ENCODE measurements at places on chromosomes 12 and 14.

- no peak for DNase-seq
Observed at GRCh38 chr14:54881761-54882401, 20.7 kb downstream of the GCH1 start.

DNA sequence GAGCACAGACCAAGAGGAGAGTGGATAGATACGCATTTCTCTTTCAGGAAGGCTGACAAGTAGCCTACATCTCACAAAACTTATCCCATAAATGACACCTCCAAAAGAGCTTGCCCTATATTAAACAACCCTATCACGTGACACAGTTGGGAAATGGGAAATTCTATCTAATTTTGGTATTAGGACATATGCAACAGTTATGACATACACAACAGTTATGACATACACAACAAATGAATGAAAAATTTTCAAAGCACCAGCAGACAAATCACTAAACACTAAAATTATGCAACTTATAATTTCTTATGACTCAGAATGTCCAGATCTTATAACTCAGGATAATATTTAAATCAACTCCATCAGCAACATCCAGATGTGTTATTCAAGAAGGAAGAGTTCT lies 54.1 kb downstream of the DUSP16 start:
- DNase-seq = no peak

- DNase-seq = no peak
Observed at GRCh38 chr12:88362439-88362838, 217.8 kb downstream of the KITLG start.

DNA sequence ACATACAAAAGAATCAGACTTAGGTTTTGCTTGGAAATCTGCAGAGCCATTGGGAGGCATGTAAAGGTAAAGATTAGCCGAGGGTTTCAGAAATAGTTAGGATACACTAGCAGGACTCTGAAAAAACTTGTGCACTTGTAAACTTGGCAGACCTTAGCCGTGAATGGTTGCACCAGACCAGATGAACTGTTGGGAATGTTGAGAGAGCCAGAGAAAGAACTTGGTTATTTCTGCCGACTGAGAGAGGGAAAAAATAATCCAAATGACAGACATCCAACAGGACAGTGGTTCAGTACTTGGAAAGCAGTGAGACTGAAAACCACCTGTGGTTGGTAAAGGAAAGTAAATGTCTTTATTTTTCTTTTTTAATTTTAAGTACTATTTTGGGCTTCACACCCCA lies 222.5 kb upstream of the DDHD1 start:
- no peak for DNase-seq

GRCh38 chr14:71243697-71244096 lies 336.4 kb downstream of the PCNX1 start:
- DNase-seq = no peak

- no peak for DNase-seq
Observed at GRCh38 chr12:56908136-56908535, 26.1 kb downstream of the SDR9C7 start.

DNA sequence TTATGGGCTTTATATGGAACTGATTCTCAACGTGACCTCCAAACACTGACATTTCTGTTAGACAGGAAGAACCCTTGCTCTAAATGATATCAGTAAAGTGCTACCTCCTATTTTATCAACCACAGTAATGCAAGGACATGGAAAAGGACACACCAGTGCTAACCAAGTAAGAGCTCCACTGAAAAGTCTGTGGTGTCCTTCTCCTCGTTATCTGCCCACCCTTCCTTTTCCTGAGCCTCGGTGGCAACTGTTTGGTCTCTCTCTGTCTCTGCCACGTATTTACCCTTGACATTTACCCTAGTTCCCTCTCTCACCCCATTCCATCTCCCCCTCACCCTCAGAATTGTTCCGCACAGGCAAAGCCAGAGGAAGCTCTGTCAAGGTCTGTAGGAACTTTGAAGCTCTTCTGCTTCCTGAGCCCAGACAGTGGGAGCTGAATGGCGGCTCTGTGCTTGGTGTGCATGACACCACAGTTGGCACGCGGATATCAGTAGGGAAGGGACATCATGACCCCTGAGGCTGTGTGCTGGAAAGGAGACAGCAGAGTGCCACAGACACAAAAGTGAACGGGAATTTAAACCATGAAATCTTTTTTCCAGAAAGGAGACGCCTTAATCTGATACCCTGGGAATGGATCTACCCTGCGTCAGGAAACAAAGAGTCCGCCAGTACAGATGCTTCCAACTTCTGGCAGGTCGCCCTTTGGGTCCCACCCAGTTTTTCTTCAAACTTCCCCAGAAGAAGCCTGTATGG lies 50.8 kb downstream of the NTN4 start:
- no peak for DNase-seq

- DNase-seq = no peak
Observed at GRCh38 chr12:58459191-58459590, 461.1 kb downstream of the LRIG3 start.

GRCh38 chr12:7782055-7782454 lies 7.1 kb upstream of the NANOG start:
- DNase-seq = no peak

- DNase-seq = no peak
Observed at GRCh38 chr12:88390811-88391210, 189.5 kb downstream of the KITLG start.

GRCh38 chr14:75757644-75758402 lies 96.8 kb downstream of the TTLL5 start:
- DNase-seq = no peak

DNA sequence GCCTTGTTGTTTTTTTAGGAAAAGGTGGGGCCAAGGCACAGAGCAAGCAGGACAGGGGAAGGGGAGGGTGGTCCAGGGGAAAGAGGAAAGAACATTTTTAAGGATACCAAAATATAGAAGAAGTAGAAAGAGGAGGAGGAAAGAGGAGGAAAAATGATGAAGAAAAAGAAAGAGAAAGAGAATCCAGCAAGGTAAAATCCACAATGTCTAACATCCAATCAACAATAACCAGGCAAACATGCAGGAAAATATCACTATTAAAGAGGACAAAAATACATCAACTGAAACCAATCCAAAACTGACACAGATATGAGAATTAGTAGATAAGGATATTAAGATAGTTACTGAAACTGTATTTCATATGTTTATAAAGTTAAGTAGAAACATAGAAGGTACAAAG lies 7.0 kb upstream of the TMEM120B start:
- DNase-seq = no peak

DNA sequence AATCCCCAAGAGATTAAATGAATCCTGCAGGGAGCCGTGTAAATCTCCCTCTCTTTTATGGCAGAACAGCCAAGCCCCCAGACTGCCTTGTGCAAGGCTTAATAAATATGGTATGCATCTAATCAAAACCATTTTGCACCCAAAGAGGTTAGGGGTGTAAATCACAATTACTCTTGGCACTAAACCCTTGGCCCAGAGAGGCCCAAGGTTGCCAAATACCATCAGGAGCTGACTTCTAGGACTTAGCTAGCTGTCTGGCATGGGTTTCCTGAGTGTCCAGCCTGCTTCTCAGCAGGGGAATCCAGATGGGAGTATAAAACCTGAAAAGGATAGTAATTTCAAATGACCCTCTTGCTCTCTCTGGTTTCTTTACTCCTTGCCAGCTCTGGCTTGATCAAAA lies 610.4 kb downstream of the MED13L start:
- DNase-seq = no peak

- no peak for DNase-seq
Observed at GRCh38 chr12:64877363-64878004, 53.0 kb downstream of the TBC1D30 start.

GRCh38 chr12:125371033-125371432 lies 305.8 kb downstream of the AACS start:
- DNase-seq = no peak

- no peak for DNase-seq
Observed at GRCh38 chr14:52607061-52607460, 54.4 kb downstream of the GPR137C start.

DNA sequence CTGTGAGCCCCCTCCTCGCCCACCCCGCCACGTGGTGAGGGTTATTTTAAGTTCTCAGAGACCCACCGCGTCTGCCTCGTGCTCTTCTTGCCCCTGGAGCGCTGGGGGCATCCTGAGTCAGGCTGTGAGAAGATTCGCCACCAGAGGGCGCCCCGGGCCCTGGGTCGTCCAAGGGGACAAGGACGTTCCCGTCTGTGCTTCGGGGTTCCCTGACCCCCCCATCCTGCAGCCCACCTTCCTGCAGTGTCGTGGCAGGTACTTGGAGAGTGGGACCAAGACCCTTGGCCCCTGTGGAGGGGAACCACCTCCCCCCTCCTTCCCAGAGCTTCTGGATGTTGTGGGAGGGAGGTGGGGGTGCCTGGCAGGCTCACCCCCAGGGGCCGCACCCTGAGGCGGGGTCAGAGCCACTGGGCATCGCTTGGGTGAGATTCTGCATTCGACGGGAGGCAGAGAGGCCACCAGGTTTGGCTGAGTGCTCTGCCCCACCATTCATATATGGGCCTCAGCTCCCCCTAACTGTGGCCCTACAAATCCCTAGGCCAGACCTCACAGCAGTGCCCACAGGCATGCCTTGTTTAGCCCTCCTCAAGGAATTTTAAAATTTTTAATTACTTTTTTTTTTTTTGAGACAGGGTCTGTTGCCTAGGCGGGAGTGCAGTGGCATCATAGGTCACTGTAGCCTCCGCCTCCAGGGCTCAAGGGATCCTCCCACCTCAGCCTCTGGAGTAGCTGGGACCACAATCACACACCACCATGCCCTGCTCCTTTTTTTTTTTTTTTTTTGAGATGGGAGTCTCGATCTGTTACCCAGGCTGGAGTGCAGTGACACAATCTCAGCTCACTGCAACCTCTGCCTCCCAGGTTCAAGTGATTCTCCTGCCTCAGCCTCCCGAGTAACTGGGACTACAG lies 17.0 kb downstream of the RHOF start:
- DNase-seq = peak; percentile 19

- DNase-seq = no peak
Observed at GRCh38 chr14:66628636-66629035, 120.7 kb downstream of the GPHN start.

GRCh38 chr14:66152302-66152701 lies 333.9 kb upstream of the CCDC196 start:
- DNase-seq = no peak

DNA sequence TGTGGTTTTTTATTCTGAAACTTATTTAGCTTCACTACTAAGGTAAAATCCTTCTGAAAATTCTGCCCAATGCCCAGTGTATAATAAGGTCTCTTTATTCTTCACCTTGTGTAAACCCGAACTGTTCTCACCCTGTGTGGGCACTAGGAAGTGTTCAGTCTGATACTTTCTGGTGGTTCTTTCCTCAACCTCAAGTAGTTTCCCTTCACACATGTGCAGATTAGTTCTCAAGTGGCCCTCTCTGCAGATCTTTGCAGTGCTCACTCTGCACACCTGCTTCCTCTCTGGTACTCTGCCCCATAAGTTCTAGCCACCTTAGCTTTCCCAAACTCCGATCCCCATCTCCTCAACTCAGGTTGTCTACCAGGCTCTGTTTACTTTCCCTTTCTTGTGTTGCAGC lies 61.6 kb downstream of the RAD51B start:
- no peak for DNase-seq

- no peak for DNase-seq
Observed at GRCh38 chr14:30312214-30312613, 246.7 kb upstream of the G2E3 start.

GRCh38 chr14:98896449-98896848 lies 375.5 kb downstream of the BCL11B start:
- DNase-seq = no peak

DNA sequence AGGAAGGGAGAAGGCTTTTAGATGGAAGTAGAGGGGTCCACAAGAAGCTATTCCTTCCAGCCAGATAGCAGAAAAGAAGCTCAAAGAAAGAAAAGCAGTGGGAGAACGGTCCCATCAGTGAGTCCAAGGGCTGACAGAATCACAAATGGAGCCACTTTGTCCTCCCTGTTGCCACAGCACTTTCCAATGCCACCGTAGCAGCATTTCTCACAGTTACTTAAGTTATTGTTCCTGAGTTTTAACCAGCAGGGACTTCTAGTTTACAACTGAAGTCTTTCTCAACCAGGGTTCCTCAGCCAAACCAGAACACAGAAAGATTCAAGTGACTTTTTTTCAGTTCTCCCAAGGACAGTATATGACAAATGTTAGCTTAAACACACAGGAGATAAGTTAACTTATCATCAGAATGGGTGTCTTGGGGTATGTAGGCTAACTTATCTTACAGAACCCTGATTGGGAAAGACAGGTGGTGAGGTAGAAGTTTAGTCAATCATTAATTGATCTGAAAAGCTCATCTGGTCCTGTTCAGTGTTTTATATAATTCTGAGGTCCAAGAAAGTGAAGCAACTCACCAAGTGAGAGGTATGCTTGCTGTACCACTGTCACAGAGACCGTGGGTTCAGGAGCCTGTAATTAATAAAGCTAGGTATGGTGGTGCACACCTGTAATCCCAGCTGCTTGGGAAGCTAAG lies 7.0 kb downstream of the GATC start:
- DNase-seq = no peak

DNA sequence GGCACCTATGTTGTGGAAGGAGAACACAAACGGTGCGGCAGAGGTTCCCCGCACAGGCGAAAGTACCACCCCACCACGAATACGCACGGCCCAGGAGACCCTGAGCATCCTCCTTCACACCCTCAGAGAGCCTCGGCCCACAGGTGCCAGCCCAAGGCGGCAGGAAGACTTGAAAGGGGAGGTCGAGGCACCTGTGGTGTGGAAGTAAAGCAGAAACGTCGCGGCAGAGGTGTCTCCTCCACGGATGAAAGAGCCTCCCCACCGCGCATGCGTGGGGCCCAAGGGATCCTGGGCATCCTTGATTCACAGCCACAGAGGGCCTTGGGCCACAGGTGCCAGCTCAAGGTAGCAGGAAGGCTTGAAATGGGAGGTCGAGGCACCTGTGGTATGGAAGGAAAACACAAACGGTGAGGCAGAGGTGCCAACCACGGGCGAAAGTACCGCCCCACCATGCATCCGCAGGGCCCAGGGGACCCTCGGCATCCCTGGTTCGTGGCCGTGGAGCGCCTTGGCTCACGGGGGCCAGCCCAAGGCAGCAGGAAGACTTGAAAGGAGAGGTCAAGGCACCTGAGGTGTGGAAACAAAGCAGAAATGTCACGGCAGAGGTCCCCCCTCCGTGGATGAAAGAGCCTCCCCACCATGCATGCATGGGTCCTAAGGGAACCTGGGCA lies 380.1 kb downstream of the ALG10 start:
- DNase-seq = no peak

GRCh38 chr14:77805706-77806105 lies 5.8 kb downstream of the ADCK1 start:
- DNase-seq = no peak

DNA sequence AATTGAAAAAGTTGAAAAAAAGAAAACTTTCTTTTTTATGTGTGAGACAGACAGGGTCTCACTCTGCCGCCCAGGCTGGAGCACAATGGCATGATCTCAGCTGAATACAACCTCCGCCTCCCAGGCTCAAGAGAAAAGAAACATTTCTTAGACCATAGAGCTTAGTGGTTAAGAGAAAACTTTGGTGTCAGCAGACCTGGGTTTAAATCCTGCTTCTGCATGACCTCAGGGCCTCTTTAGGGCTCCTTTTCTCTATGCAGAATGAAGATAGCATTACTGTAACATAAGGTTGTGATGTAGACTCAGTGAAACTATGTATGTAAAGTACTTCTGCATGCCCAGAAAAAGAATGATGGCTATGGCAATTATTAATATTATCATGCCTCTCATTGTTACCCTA lies 104.7 kb upstream of the NUDT4 start:
- DNase-seq = no peak

Data from NCI-H1092 treated with DMSO at 0.1 percent for 48 hours (cell line).